ENCODE measurements at places on chromosomes 11 and 22.

GRCh38 chr11:130727157-130728119 lies 188.8 kb downstream of the SNX19 start:
- no peak for DNase-seq

DNA sequence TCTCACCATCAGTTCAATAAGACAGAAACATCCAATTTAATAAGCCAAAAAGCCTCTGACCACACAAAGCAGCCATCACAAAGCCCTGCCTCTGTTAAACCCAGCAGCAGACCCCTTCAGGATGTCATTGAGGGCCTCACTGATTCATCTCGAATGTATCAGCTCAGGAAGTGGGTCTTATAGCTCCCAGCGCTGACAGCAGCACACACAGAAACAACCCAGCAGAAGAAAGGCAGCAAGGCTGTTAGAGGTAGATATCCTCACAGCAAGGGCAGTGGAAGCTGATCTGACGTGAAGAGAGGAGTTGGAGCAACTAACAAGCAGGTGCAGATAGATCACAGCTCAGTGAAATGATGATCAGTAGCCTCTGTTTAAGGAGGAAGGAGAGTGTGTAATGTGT lies 86.2 kb upstream of the NCAM1 start:
- DNase-seq: no peak

GRCh38 chr22:44671742-44672141 lies 30.3 kb upstream of the PRR5 start:
- no peak for DNase-seq

DNA sequence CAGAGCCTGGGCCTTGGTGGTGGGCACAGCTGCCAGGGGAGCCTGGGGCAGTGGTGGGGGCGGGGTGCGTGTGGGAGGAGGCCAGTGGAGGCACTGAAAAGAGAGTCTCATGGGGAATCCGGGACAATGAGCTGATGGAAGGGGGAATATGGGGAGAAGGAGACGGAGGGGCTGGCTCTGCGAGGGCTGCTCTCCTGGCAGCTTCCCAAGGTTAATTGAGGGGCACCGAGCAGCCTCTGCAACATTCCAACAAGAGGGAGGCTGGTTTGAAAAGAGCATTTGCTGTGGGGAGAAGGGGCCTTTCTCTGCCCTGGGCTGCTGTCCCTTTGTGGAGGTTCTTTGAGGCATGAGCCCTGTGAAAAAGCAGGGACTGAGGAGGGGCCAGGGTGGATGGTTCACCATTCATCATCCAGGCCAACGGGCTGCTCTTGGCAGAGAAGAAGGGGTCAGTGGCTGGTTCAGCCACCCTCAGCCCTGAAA lies 9.4 kb upstream of the IGSF9B start:
- no peak for DNase-seq

DNA sequence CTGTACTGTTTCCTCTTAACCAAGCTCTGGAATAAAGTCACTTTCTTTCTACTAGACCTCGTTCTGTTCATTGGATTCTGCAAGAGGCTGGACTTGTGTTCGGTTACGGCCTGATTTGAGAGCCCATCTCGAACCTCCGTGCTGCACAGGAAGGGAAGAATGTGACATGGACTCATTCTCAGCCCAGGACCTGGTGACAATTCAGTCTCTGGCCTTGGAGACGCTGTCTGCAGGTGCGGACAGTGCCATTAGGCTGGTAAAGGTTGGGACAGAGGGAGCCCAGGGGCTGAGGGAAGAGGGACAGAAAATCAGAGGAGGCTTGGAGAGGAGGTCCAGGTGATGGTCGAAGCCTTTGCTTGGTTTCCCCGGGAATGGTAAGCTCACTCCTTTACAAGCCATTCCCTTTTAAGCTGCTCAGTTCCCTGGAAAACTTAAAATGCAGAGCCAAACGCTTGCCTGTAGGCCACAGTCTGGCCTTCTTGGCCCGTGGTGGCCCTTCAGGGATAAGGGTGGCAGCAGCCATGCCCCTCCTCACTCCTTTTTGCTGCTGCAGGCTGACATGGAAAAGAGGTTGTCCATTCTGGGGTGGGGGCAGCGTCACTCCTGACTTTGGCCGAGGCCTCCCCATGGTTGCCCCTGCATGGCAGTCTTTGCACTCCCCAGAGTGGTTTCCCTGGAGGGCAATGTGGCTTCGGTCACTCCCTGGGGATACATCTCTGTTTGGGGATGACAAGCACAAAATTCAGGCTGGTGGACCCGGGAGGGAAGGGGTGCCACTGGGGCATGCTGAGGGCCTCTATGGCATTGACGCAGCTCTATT lies 52.3 kb downstream of the SHISAL1 start:
- no peak for DNase-seq

GRCh38 chr11:69156235-69156639 lies 502 bp downstream of the SMIM38 start:
- no peak for DNase-seq

- DNase-seq: no peak
Measured at GRCh38 chr11:45176996-45177395, 30.6 kb downstream of the PRDM11 start.

GRCh38 chr11:127643268-127644058 lies 642.9 kb upstream of the KIRREL3 start:
- DNase-seq: no peak

- DNase-seq: no peak
Measured at GRCh38 chr11:12106501-12106900, 3.9 kb upstream of the MICAL2 start.

DNA sequence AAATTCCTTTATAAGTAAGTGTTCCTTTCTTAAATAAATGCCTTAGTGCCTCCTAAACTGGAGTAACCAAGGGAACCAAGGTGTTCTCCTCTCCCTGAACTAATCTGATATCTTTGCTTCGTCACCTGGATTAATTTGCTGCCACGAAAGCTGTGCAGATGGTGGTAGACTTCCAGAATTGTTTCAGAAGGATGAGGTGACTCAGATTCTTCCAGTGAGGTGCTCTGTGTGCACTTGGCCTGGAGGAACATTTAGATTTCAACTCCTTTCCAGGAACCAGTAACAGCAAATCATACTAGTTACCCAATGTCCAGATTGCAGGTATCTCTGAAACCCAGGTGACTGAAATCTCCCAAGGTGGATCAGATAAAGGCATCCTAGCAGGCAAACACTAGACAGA lies 181.9 kb downstream of the FAT3 start:
- no peak for DNase-seq

- DNase-seq: no peak
Measured at GRCh38 chr11:129458278-129458677, 82.6 kb downstream of the BARX2 start.

GRCh38 chr11:2452321-2453012 lies 7.7 kb downstream of the KCNQ1 start:
- no peak for DNase-seq

GRCh38 chr11:28520291-28520690 lies 412.1 kb downstream of the METTL15 start:
- DNase-seq: no peak

DNA sequence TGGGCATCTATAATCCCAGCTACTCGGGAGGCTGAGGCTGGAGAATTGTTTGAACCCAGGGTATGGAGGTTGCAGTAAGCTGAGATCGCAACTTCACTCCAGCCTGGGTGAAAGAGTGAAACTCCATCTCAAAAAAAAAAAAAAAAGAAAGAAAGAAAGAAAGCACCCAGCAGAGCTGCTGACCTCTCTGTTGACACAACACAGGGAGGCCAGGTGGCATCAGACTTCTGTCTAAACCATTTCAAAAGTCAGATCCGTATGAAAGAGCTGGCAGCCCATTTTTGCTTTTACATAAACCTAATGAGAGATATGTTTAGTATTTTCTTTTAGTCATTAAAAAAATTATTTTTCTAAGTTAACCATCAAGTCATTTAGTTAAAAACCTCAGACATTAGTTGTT lies 64.4 kb upstream of the RRM1 start:
- no peak for DNase-seq

GRCh38 chr22:36753120-36753802 lies 22.7 kb downstream of the IFT27 start:
- DNase-seq: no peak

- DNase-seq: no peak
Measured at GRCh38 chr11:36326524-36327419, 30.7 kb downstream of the PRR5L start.

DNA sequence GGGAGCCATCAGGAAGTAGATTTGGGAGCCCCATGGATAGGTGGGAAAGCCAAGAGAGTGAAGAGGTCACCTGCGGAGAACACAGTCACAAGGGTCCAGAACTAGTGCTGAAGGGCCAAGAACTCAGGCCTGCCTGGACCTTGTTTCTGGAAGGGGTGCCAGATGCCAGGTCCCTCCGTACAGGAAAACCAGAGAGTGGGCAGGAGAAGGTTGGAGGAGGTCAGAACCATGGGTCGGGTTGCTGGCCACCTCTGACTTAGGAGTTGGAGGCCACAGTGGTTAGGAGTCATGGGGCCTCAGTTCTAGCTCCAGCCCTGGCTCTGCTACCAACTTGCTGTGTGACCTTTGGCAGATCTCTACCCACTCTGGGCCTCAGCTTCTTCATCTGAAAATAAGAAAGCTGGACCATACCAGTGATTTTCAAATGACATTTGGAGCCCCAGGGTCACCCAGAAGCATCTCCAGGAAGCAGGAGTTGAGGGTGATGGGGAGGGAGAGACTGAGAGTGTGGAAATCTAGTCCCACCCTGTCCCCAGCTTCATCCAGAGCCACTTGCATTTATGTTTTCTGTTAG lies 20.8 kb upstream of the TUB start:
- no peak for DNase-seq

GRCh38 chr11:45651156-45651555 lies 14.3 kb downstream of the CHST1 start:
- DNase-seq: no peak

- no peak for DNase-seq
Measured at GRCh38 chr11:112355726-112356125, 95.1 kb upstream of the PLET1 start.

- no peak for DNase-seq
Measured at GRCh38 chr11:6657346-6657745, 1.7 kb upstream of the DCHS1 start.

DNA sequence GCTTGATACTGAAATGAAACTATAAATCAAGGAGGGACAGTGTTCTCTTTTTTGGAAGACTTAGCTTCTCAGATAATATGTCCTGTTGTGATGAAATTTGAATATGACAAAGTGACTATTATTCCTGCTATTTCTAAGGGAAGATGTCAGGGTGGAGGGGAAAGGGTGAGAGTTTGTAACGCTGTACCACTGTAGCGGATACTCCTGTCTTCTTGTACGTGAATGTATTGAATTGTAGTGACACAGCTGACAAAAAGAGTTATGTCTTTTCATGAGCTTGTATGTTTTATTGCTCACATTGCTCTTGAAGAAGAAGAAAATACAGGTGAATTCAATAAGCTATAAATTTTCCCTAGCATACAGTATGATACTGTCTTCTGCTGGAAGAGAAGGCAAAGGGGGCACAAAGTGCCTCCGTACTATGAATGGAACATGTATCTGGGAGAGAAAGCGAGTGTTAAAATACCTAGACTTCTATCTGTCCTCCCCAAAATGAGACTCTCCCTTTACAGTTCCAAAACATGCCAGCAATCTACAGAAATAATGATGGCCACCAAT lies 538.5 kb upstream of the LRRC4C start:
- DNase-seq: no peak

GRCh38 chr11:119089319-119089718 lies 4.6 kb downstream of the HMBS start:
- DNase-seq: no peak

DNA sequence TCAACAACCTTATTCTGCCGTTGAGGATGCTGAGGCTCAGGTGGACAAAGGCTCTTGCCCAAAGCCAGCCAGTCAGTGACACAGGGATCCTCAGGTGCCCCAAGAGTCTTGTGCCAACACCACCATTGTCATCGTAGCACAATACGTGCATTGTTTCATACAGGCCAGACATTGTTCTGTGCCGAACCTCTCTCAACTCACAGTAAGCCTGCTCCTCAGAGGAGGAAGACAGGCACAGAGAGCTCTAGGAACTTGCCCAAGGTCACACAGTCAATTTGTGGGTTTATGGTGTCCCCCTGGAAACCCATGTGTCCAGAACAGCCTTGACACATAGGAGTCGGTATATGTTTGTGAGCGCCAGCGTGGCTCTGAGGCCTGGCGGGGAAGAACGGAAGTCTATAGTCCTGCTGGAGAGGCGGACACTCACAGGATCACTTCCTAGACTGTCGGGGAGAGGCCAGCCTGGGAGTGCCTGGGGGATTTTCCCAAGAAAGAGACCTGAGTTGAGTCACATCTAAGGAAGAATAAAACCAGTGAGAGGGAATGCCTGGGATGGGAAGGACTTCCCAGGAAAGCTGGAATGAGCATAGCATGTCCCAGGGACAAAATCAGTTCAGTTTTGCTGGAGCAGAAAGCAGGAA lies 20.2 kb downstream of the LIF start:
- no peak for DNase-seq

DNA sequence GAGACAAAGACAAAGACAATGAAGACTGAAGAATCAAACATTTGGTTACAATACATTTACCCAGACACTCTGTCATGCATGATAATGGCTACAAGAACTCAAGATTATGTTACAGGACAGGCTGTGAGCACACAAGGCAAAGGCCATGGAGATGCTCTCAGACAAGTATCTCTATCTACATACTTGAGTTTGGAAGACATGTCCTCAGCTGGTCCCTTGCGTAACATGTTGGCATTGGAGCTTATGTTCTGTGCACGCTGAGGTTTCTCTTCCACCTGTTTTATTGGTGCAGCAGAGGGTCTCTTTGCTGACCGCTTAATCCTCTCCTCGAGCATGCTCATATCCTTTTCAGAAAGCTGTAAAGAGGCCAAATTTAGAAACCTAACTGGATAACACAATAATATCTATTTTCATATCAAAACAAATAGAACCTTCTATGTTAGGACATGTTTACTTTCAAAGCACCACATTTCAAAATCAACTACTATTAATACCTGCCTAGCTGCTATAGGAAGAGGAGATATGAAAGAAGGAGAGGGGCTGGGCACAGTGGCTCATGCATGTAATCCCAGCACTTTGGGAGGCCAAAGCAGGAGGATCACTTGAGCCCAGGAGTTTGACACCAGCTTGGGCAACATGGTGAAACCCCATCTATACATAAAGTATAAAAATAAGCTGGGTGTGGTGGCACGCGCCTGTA lies 41.6 kb downstream of the F2 start:
- DNase-seq: no peak

GRCh38 chr11:61486779-61487178 lies 21.8 kb upstream of the LRRC10B start:
- no peak for DNase-seq

- no peak for DNase-seq
Measured at GRCh38 chr11:111676878-111677585, 74.8 kb downstream of the SIK2 start.

GRCh38 chr22:20566420-20567260 lies 59.2 kb downstream of the MED15 start:
- DNase-seq: no peak

GRCh38 chr11:18748766-18749365 lies 22.9 kb upstream of the IGSF22 start:
- DNase-seq: no peak

- DNase-seq: no peak
Measured at GRCh38 chr11:74941492-74941891, 7.4 kb downstream of the XRRA1 start.

- DNase-seq: no peak
Measured at GRCh38 chr11:115550291-115551059, 46.3 kb upstream of the CADM1 start.

DNA sequence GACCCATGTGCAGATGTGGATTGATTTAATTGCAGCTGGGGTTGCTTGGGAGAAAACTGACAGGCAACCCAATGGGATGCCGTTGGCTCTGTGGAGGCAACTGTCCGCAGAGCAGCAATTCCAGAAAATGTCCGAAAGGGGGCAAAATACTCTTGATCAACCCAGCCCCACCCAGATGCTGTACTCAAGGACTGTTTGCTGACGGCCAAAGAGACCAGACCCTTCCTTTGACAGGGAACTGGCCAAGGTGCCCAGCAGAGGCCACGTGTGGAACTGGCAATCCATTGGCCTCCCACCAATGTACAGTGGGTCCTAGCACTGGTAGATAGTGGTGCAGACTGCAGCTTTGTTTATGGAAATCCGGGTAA lies 29.7 kb upstream of the KCNA4 start:
- DNase-seq: no peak

Measured in stimulated activated CD8-positive, alpha-beta memory T cell treated with anti-CD3 and anti-CD28 coated beads, Interleukin-15, amount 100 ng/mL, for 24 hours (primary cell).